ENCODE measurements at places on chromosomes 2 and 18. TPM values are rescaled to one million over a fixed set of nuclear protein-coding genes. Genes with fewer than 3 reads are reported as not detected.

DNA sequence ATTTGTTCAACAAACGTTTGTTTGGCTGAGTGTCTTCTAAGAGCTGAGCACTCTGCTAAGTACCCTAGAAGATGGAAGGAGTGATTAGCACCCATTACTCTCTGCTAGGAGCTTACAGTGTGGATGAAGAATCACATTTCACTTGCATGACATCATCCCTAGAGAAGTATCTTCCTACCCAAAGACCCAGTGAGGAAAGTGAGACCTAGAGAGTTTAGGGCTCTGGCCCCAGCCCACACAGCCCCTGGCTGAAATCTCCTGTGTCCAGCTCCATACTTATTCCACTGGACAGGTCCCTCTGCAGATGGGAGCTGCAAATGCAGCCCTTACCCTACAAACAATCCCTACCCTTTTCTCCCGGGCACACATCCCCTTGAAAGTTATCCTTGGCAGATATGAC is 26.8 kb upstream of the EPAS1 start:
- no peak for DNase-seq

DNA sequence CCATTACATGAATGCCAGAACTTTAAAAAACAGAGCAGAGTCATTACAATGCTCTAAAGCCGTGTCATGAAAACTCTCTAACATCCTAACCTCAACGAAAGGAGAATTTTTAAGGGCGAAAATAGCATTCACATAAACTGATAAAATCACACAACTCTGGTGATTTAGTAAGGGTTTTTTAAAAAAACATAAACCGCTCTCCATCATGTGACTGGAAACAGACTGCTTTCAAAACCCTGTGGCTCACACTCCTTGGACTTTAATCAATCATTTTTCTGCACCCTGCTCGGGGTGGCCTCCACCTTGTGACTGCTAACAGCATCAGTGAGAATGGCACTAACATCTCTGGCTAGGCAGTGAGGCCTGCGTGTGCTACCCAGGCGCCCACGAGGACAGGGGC is 12.1 kb downstream of the DOCK10 start:
- peak; percentile 14 for DNase-seq

- no peak for DNase-seq
Measured at GRCh38 chr2:112184121-112184520, 45.9 kb downstream of the FBLN7 start.

- no peak for DNase-seq
Measured at GRCh38 chr2:71531522-71532047, 78.2 kb downstream of the DYSF start.

DNA sequence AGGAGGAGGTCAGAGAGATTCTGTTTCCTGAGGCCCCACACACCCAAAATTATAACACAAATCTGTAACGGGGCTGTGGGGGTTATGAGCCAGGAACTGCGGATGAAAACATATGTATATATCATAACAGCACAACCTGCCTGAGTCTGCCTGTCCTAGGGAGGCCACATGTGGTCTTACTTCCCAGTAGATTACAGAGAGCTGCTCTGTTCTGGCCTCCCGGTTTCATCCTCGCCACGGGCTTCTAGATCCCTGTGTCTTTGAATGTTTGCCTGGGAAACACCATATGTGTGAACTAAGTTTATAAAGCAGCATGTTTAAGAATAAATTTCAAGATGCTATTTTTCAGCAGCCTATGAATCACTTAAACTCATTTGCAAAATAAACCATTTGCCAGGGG is 124.0 kb downstream of the TMEM200C start:
- DNase-seq, result no peak

- DNase-seq, result no peak
Measured at GRCh38 chr2:98730053-98730706, 752 bp downstream of the MGAT4A start.

GRCh38 chr2:9897846-9898245 is 53.6 kb upstream of the GRHL1 start:
- peak; percentile 61 for DNase-seq

DNA sequence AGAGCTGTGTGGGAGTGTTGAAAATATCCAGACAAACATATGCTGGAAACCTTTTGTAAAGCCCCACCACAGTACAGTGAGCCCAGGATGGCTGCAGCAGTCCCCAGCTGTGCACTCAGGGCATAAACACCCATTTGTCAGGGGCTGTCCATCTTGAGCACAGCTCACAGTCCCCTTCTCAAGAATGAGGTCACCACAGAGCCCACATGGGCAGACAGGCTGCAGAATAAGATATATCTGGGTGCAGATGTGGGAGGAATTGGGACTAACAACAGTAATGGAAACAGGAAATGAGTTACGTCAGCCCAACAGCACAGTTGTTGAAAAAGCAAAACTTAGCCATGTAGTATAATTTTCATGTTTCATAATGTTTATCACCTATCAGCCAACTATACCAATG is 219.6 kb downstream of the ETAA1 start:
- peak; percentile 87 for DNase-seq

DNA sequence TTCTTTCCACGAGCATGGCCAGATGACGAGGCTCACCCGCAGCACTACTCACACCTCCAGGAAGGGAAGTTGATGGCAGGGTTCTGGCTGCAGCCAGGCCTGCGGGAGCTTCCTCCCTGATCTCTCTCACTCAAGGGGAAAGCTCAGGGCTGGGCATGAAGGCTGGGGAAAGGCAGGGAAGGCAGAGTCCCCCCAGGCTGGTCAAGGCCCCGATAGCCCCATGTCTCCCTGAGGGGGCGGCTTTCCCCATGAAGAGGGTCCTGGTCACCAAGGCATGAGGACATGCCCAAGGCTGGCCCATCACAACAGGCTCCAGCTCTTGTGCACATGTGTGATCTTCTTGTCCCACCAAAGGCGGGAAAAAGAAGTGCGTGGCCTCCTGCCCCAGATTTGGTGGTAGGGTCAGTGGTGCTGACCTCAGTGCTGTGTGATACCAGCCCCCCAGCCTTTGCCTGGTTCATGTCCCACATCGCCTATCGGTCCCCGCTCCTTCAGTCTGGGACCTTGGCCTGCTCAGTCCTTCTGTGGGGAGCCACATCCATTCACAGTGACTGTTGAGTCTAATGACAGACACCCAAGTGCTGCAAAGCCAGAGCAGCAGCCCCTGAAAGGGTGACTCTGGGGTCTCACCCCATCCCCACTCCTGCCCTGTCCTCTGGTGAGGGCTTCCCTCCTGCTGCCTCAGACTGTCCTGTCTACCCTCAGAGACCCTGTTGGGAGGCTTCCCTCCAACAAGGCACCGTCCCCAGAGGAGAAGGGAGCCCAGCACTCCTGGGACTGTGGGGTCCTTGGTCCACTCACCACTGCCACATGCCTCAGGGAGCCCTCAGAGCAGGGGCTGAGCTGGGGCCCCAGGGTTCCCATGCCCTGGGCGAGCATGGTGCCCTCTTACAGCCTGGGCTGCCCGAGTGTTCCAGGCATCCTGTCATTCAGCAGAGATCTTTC is 49.8 kb upstream of the ALPP start:
- DNase-seq, result no peak

DNA sequence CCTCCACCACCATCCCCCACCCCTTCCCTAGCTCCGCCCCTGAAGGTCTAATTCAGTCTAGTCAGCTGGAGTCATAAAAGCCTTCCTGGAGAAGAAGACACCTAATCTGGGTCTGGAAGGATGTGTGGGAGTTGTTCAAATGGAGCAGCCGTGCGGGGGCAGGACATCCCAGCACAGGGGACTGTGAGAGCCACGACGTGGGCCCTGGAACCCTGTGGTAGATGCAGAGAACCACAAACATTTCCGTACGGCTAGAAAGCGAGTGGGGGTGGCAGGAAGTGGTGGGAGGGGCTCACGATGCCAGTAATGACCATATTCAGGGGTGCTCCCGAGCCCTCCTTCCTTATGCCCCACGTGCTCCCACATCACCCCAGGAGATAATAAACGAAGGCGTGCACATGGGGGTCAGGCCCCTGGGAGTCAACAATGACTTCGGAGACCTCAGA is 20.9 kb upstream of the COL6A3 start:
- no peak for DNase-seq

GRCh38 chr2:98669675-98670074 is 61.3 kb downstream of the MGAT4A start:
- peak; percentile 4 for DNase-seq

The CCDC150 gene
- polyA plus RNA-seq, result 1.5 TPM

The QPCT gene
- polyA plus RNA-seq, result 5.4 TPM

The ARHGAP25 gene
- polyA plus RNA-seq, result 2.7 TPM

The CACNB4 gene
- 2.5 TPM for polyA plus RNA-seq

The MROH2A gene
- not detected for polyA plus RNA-seq

The REEP1 gene
- 0.02 TPM for polyA plus RNA-seq
